Left renal cortex interstitium (tissue), 4 donors: ENCODE measurements at places on chromosomes 16 and 17. TPM values are rescaled to one million over a fixed set of nuclear protein-coding genes. Genes with fewer than 3 reads are reported as not detected.

GRCh38 chr16:21277927-21278706 lies at the start of gene CRYM:
Gene CRYM, minus strand, starts transcription at chr16:21278290. Its CDS starts 39 bp downstream, at chr16:21278251.
- peak; percentile 34 for DNase-seq

DNA sequence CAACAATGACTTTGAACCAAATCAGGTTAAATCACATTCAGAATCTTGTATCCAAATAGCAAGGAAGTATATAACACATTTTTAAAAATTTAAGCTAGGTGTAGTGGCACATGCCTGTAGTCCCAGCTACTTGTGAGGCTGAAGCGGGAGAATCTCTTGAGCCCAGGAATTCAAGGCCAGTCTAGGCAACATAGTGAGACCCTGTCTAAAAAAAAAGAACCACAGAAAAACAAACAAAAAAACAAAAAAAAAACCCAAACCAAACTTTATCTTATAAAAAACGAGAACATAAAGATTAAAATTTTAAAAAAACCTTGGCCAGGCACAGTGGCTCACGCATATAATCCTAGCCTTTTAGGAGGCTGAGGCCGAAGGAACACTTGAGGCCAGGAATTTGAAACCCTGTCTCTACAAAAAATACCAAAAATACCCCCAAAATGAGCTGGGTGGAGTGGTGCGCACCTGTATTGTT lies 11.6 kb downstream of the SUPT4H1 start:
- no peak for DNase-seq

- no peak for DNase-seq
Measured at GRCh38 chr16:24989494-24989893, 25.7 kb downstream of the ARHGAP17 start.

GRCh38 chr16:47643323-47644000 lies 182.3 kb downstream of the PHKB start:
- DNase-seq, result no peak

DNA sequence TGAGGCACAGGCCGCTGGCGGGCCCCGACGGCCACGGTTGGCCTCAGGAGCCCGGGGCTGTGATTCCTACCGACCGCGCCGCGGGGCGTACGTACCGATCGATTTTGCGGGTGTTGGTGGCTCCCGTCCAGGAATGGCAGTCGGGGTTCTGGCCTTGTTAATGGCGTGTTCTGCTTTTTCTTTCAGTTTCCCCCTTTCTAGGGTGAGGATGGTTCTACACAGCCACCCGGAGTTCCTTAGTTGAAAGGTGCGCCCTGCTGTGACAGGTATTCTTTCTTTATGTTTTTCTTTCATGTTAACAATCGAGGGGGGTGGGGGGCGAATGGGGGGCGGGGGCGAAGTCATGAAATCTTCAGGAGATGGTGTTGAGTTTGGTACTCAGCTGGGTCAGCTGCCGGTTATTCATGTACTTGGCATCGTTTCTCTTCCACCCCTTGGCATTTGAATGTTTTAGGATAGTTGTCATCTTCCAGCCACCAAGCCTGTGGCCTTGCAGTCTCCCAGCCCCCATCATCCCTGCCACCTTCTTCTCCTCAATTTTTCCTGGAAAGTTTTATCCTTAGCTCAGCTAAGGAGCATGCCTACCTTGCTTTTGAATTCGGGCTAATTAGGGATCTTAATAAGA lies 802 bp downstream of the CYLD start:
- no peak for DNase-seq

GRCh38 chr16:31480851-31481536 lies 1.9 kb upstream of the SLC5A2 start:
- DNase-seq, result no peak

DNA sequence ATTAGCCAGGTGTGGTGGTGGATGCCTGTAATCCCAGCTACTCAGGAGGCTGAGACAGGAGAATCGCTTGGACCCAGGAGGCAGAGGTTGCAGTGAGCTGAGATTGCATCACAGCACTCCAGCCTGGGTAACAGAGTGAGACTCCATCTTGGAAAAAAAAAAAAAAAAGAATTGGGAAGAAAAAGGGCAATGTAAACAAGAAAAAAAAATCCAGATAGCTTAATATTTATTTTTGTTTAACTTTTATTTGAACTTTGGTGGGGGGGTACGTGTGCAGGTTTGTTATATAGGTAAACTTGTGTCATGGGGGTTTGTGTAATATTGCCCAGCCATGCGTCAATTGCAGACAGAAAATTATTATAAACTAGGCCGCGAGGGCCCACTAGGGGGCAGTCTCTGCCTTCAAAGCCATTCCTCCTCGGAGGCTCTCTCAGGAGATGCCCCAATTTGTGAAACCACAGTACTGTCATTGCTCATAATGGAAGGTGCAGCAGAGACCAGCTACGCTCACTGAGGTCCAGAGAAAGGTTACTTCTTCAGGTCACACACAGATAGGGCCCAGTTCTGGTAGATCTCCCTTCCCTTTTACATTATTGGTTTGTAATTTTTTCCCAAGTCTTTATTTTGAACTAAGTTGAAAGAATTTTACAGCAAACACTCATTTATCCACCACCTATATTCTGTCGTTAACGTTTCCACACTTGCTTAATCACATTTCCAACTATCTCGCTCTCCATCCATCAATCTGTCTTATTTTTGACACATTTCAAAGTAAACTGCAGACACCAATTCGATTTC lies 206.2 kb downstream of the PRKCB start:
- no peak for DNase-seq

SDF2 gene
- 83.3 TPM for polyA plus RNA-seq
